ENCODE measurements at places on chromosomes 16 and 17. TPM values are rescaled to one million over a fixed set of nuclear protein-coding genes. Genes with fewer than 3 reads are reported as not detected.

The CREBBP gene
- total RNA-seq: 96.9 TPM

The SMIM36 gene
- not detected for total RNA-seq

The PPP1R9B gene
- 74.0 TPM for total RNA-seq

The TBKBP1 gene
- 30.7 TPM for total RNA-seq

The FBXL16 gene
- total RNA-seq: 85.1 TPM

The KRT40 gene
- total RNA-seq: not detected

The KCNJ18 gene
- not detected for total RNA-seq

The ODAD4 gene
- 3.4 TPM for total RNA-seq

The KRTAP1-1 gene
- total RNA-seq: not detected

The IGF2BP1 gene
- 260 TPM for total RNA-seq

The GRB7 gene
- not detected for total RNA-seq

The HOXB9 gene
- not detected for total RNA-seq
